Sigmoid colon (tissue), 7 donors: ENCODE measurements at places on chromosomes 5 and 9. TPM values are rescaled to one million over a fixed set of nuclear protein-coding genes. Genes with fewer than 3 reads are reported as not detected.

GRCh38 chr5:132019337-132019736 is 7.9 kb upstream of the ACSL6 start:
- DNase-seq: no peak

GRCh38 chr5:129716651-129717050 is 31.2 kb upstream of the MINAR2 start:
- no peak for DNase-seq

DNA sequence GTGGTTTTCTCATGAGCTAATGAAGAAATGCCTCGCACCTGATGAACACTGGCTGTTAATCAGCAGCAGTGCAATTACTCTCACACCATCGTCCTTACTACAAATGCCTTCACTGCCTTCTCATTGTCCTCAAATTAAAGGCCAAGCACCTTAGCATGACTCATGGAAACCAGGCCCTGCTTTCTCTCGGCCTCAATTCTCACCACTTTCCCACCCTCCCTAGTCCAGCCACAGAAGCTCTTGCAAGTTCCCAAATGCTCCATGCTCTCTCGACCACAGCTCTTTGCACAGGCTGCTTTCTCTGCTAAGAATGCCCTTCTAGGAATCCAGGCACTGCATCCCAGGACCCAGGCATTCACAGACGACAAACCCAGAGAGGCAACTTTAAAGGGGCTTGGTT is 94.6 kb upstream of the KLF4 start:
- DNase-seq: no peak

Gene BSPRY
- total RNA-seq: 0.36 TPM

DNA sequence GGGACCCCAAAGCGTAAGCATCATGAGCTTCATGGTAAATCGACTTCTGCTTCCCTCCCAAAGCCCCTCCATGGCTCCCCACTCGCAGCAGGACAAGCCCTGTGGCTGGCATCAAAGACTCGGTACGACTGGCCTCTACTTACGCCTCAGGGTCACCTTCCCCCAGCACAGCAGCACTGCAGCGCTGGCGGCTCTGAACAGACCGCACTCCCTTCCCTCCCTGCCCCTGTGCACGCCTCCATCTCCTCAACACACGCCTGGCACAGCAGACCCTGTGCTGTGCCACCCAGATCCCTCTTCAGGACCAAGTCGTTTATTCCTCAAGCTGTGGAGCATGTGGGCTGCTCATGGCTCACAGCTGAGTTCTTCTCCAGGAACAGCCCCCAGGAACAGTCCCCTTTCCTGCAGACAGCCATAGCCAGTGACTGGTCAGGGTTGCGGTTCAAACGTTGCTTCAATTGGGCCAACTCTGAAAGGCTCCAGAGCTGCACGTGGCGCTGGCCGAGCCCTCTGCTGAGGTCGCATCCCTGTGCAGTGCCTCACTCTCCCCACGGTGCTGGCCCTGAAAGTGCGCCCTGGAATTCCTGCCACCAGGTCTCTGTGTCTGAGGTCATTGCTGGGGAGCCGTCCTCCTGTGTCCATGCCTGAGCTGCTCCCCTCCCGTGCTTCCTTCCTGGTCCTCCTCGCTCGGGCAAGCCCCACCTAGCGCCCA is 88.0 kb downstream of the ZNF354C start:
- DNase-seq: no peak

- no peak for DNase-seq
Measured at GRCh38 chr9:87667164-87667738, 58.7 kb upstream of the CTSL start.

Gene SPATA31A3
- total RNA-seq: not detected

- no peak for DNase-seq
Measured at GRCh38 chr9:8855046-8855445, 1055.5 kb upstream of the DMAC1 start.

Gene CMBL
- total RNA-seq: 10.0 TPM

- no peak for DNase-seq
Measured at GRCh38 chr5:57441557-57441956, 41.1 kb downstream of the ACTBL2 start.

Gene SLC34A1
- not detected for total RNA-seq

GRCh38 chr5:177457852-177458681 is 11.5 kb downstream of the PRR7 start:
- DNase-seq: peak; percentile 69

DNA sequence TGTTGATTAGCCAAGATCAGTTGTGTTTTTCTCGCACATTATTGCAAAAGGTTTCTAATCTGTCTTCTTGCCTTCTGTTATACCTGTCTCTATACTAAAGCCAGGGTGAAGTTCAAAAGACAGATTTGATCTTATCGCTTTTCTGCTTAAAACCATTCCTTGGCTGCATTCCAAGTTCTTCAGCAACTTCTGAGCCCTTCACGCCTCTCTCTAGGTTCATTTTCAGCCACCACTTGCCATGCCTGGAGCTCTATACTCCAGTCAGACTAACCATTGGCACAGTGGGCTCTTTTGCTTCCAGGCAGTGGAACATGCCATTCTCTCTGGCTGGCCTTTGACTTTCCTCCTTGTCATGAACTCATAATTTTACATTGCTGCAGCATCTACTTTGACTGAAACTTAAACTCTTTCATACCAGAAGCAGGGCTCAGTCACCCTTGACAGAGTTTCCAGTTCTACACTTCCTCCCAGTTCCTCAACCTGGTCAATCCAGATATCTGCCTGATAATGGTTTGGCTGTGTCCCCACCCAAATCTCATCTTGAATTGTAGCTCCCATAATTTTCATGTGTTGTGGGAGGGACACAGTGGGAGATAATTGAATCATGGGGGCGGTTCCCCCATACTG is 114.4 kb downstream of the SLC12A2 start:
- DNase-seq: no peak

- DNase-seq: no peak
Measured at GRCh38 chr5:95959051-95959887, 2.4 kb downstream of the ELL2 start.

DNA sequence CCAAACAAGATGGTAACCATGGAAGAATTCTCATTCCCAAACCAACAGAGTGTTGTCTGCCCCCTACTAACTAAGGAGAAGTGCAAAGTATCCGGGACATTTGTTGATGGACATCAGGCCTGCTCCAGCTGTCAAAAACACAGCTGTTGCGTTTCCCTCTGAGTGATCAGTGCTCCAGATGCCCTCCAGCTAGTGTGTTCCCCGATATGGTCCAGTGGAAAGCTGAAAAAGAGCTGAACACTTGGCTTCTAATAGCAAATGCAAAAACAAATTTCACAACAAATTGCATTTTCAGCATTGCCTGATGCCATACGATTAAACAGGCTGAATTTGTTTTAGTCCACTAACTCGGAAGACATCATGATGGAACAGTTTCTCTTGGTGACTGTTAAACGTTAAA is 1398.7 kb downstream of the PTPRD start:
- DNase-seq: no peak

DNA sequence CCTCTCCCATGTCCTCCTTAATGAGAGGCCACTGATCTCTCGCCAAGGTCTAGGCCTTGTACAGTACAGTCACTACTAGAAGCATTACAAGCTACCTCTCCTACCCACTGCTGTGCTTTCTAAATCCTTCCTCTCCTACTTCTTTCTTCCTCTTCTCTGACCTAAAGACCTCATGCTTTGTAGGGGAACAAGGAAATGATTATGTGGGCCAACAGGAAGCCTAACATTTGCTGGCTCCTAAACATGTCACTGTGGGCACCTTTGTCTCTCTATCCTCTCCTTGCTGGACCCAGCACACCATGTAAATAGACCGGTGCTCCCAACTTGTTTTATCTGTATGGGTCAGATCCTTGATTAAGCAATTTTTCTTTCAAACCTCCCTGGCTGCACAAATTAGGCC is 16.7 kb downstream of the SLC28A3 start:
- no peak for DNase-seq

Gene SLC36A2
- total RNA-seq: not detected

Gene ANKRD34B
- not detected for total RNA-seq

- no peak for DNase-seq
Measured at GRCh38 chr5:153823036-153823435, 215.7 kb downstream of the FAM114A2 start.

- DNase-seq: no peak
Measured at GRCh38 chr5:43664501-43665040, 61.6 kb downstream of the NNT start.

DNA sequence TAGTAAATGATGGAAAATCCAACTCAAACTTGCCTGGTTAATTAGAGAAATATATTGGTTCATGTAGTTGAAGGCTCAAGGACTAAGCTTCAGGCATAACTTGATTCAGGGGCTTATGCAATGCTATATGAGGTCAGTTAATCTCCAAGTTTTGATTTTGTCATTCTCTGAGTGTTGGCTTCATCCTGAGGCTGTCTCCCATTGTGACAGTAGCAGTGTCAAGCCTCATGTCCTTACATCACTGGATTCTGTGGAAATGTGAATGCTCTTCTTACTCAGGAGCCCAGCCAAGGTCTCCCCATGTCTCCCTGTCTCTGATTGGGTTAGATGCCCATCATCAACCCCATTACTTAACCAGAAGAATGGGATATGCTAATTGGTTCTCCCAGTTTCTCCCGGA is 44.4 kb upstream of the SNX2 start:
- DNase-seq: no peak

Gene FREM1
- 21.0 TPM for total RNA-seq

DNA sequence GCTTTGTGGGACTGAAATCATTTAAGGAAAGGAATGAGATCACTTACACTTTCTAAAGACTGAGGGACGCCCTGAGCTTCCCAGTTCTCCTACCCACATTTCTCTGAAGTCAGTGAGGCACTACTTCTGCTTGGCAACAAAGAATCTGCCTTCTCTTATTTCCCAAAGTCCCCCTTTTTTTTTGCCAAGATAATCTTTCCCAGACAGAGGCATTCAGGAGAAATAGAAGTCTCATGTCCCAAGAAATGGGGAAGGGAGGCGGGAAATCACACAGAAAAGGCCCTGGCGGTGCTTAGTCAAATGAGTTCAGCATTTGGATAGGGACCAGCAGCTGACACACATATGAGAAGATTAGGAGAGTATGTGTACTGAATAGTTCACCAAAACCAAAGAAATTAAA is 159.7 kb downstream of the MUSK start:
- peak; percentile 81 for DNase-seq

DNA sequence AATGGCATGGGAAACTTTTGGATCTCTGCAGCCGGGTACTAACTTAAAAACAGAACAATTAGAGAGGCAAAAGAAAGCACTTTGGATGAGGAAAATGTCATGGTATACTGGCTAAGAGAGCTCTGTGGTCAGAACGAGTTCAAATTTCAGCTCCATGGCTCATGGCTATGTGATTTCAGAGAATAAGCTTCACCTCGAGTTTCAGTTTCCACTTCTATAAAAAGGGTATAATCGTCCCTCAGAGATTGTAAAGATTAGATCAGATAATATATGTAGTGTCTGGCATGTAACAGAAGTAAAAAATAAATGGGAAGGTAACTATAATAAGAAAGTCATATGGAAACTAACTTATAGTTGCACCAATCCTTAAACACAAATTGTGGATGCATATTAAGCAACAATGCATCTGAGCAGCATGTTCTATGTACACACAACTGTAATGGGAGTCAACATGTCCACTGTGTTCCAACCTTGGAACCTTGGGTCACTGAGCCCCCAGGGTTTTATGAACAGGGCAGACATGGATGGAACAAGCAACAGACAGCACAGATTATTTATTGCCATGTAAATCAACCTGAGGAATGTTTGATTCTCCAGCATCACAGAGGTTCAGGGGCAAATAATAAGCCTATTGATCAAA is 145.4 kb downstream of the MAPKAP1 start:
- no peak for DNase-seq

- no peak for DNase-seq
Measured at GRCh38 chr9:123225374-123225813, 43.0 kb downstream of the STRBP start.

- no peak for DNase-seq
Measured at GRCh38 chr5:20649966-20650365, 662.0 kb upstream of the CDH18 start.

GRCh38 chr9:15741015-15741414 is 188.2 kb downstream of the CCDC171 start:
- DNase-seq: no peak

DNA sequence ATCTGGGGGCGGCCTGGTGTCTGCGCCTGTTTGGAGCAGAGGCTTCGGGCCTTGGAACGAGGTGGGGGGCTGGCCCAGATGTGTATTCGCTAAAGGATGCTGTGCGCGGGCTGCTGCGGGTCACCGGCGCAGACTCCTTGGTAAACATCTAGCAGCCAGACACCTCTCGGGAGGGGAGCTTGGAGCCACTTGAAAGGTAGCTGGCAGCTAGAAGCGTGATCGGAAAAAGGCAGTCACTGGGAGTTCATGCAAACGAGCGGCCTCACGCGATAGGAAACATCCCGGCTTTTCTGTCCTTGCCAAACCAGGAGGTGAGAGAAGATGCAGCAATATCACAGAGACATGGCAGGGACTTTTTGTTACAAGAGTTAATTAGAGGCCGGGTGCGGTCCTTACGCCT is 8.1 kb downstream of the LAMC3 start:
- no peak for DNase-seq

- peak; percentile 84 for DNase-seq
Measured at GRCh38 chr9:121744002-121744686, 92.7 kb downstream of the DAB2IP start.

Gene OR1Q1
- not detected for total RNA-seq

DNA sequence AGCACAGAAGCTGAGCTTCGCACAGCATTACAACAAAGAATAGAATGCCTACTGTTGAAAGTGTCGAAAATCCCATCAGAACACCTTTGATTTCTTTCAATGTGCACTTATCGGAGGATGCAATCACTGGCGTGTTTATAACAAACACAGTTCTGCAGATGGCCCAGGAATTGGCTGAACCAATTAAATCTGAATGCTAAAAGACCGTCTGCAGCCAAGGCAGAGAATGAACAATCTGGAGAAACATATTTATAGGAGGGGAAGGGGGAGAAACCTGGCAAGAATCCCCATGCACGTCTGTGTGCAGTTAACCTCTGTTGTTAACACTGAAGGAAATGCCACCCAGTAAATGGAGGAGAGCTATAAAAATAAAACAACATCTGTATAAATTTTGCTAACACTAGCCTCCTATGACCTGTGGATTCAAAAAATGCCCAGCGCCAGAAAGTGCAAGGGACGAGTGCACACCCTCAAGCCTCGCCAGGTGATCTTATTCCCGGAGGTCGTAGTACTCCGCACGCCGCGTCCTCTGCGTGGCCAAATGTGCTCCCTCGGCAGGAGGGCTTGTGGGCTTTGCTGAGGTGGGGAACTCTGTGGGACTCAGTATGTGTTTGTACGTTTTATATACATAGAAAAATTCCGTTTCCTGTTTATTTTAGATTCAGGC is 56.8 kb downstream of the PTCH1 start:
- no peak for DNase-seq
